Stimulated activated CD4-positive, alpha-beta T cell treated with anti-CD3 and anti-CD28 coated beads, Interleukin-15, amount 100 ng/mL, for 1 hour (primary cell): ENCODE measurements at places on chromosomes 6 and 20.

GRCh38 chr20:49637046-49637637 lies 69.2 kb upstream of the PTGIS start:
- no peak for DNase-seq

DNA sequence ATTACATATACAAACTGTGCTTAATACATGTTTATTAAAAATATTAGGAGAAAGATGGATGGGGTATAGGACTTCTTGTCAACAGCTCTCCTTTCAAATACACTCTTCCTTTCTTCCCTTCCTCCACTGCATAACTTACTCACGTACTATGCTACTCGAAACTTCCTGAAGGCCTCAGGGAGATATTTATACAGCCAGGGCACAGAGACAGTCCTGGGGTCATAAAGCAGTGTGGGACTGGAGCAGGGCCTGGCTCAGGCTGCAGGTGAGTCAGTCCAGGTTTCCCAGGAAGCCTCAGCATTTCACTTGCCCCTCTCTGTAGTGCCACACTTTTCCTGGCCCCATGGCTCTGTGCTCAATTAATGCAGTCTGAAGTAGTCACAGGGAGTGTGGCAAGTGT lies 157.0 kb downstream of the UBE3D start:
- DNase-seq = no peak

DNA sequence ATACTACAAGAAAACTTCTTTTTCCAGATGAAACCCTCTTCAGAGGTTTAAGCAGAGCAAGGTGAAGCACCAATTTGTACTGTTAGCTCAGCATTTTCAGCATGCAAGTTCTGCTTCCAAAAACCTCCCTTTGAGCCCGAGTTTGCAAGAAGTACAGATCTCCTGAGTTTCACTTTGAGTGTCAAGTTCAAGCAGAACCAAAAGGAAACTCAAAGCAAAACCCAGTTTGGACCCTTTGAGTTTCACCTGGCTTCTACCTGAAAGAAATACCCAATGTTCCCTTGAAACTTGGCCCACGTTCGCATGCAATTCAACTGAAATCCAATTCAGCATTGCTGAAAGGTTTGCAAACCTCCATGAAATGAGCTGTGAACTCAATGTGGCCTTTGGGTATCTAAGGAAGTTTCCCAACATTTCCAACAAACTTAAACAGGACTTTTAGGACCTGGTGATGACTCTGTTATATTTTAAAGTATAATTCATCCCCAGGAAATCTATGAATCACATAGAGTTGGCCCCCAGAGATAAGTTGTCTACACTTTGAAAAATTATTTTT lies 62.9 kb upstream of the HBS1L start:
- no peak for DNase-seq

DNA sequence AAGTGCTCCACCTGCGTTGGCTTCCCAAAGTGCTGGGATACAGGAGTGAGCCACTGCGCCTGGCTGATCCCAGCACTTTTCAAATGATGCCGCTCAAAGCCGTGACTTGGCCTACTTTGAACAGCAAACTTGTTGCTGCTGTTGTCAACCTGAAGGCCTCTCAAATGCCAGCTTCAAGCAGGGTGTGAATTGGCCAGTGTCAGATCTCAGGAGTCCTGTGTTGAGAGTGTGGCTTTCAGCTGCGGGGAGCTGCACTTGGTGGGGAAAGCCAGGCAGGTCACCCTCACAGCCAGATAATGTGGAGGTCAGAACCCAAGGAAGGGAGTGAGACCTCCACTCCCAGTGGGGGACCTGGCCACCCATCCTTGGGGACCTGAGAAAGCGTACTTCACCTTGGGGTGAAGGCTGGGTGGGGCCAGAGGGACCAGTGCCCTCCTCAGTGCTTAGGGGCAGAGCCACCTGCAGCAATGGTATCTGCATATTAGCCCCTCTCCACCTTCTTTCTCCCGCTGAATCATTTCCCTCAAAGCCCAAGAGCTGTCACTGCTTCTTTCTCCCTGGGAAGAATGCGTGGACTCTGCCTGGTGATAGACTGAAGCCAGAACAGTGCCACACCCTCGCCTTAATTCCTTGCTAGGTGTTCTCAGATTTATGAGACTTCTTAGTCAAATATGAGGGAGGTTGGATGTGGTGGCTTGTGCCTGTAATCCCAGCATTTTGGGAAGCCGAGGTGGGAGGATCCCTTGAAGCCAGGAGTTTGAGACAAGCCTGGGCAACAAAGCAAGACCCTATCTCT lies 19.1 kb upstream of the PANK2 start:
- DNase-seq = no peak

- DNase-seq = no peak
Observed at GRCh38 chr20:61812845-61813485, 252.7 kb downstream of the TAF4 start.

DNA sequence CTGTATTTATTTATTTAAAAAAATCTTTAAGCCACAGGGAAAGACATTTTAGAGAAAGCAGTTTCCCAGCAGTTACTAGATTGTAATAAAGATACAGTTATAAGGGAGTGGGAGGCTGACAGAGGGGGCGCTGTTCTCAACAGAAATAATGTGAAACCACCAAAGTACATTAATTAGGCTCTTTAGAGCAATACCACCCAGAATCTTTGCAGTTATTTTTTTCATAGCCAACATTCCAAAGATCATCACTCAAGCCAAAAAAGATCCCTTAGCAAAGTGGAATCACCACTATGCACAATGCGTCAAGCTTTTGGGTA lies 331.3 kb upstream of the DEFB112 start:
- DNase-seq = no peak

- no peak for DNase-seq
Observed at GRCh38 chr6:131400054-131400778, 172.8 kb upstream of the ARG1 start.

DNA sequence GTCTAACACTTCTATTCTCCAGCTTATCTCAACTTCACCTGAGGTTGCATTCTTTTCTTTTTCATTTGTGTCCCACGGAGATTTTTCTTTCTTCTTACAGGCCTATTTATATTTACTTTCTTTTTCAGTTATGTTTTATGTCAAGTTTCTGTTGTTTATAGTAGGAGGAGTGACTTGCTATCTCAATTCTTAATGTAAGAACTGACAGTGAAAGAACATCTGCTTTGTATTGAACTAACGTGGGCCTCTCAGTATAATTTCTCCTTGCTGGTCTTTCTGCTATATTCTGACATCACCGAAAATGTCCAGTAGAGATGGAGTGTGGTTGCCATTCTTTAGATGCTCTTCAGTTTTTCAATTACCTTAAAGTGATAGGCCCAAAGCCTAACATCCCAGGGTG lies 521.7 kb downstream of the EPM2A start:
- DNase-seq = no peak

DNA sequence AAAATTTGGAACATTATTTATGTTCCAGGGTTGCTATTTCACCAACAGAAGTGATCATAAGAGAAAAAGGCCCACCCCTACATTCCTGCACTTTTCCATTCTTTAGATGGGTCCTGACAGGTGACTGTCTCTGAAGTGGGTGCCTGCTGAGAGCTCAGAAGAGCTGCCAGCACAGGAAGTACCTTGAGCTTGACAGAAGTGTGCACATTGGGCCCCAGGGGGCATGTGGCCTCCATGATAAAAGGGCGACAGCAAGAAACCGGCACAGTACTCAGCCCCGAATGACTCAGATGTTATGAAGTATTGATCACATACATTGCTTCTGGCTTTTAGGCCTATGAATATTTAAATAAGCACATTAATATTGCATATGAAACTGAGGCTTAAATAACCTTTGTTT lies 150.4 kb downstream of the PCSK2 start:
- DNase-seq = no peak

DNA sequence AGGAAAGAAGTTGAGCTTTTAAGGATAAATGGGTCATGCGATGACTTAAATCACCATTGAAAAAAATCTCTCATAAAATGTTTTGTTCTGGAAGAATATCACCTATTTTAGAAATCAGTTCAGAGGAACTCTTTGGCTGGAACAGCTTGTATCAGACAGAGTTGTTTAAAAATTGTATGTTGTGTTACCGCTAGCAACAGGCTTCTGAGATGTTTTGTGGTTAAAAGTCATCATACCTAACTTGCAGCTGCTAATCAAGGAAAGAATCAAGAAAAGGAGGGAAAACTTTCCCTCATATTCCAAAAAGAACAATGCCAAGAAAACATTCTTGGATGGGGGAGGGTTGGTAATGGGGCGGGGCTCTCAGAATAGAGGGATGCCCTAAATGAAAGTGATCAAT lies 220.7 kb upstream of the CITED2 start:
- no peak for DNase-seq

GRCh38 chr6:13289789-13290318 lies 38.5 kb downstream of the TBC1D7 start:
- DNase-seq = no peak

- DNase-seq = no peak
Observed at GRCh38 chr6:35051396-35051795, 89.7 kb downstream of the TCP11 start.
